ENCODE measurements at places on chromosomes 2 and 18. TPM values are rescaled to one million over a fixed set of nuclear protein-coding genes. Genes with fewer than 3 reads are reported as not detected.

Gene ZC3H8
- 23.9 TPM for total RNA-seq

Gene MPHOSPH10
- 54.0 TPM for total RNA-seq

Gene SIX3
- total RNA-seq: not detected

Gene FSHR
- not detected for total RNA-seq

Gene CNRIP1
- 16.2 TPM for total RNA-seq

Gene GPR35
- 1.6 TPM for total RNA-seq

Gene HOXD13
- total RNA-seq: not detected

DNA sequence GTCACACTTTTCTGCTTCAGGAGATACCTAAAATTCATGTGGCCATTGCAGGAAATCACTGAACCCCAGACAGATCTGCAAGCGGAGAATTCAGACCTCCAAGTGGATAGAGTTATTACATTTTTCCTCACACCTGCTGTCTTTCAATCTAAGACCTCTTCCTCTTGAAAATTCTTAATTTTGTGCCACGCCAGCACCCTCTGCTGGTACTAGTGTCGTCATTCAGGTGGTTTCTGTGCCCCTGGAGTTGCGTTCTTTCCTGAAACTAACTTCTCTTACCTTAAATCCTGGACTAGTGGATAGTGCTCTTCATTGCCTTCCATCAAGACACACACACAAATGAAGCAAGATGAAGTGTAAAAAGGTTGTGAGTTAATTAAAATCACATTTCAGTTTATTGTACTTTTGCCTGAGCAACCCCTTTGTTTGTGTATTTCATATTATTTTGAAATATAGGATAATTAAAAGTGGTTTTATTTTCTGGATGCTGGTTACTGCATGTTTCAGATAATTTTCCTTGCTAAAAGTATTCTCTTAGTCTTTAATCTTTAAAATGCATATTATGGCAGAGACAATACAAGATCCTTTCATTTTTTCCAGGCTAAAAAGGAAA, 1.6 kb upstream of the DNER start:
- DNase-seq: no peak

- DNase-seq: no peak
Measured at GRCh38 chr2:219437690-219438206, 3.1 kb downstream of the SPEG start.

DNA sequence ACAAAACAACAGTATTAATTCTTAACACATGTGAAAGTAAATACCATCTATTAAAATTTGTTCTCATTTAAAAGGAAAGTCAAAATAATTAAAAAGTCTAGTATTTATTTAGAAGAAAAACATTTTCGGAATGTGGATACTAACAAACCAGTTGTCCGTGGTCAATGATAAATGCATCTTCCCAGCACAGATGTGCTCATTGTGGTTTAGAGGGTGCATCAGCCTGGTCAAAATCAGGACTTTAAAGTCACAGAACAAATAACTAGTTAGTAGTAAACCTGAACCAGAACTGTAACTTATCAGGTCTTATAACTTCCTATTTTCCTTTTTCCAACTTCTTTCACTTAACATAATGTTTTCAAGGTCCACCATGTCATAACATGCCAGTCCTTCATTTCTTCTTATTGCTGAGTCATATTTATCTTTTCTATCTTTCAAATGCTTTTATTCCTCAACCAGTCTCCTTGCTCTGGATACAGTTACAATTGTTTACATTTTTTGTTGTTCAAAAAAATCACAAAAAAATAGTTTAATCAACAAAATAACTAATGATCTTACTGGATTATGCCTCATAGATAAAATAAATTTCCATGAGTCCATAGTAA, 55.8 kb downstream of the ID2 start:
- no peak for DNase-seq

- DNase-seq: no peak
Measured at GRCh38 chr2:73117441-73117840, 4.7 kb upstream of the RAB11FIP5 start.

GRCh38 chr2:229835596-229836283, 86.1 kb downstream of the TRIP12 start:
- DNase-seq: no peak

- no peak for DNase-seq
Measured at GRCh38 chr2:234670806-234671205, 173.9 kb upstream of the ARL4C start.

- no peak for DNase-seq
Measured at GRCh38 chr2:20241973-20242726, 17.2 kb upstream of the SDC1 start.

GRCh38 chr2:105385731-105386540, 12.9 kb downstream of the FHL2 start:
- DNase-seq: no peak

DNA sequence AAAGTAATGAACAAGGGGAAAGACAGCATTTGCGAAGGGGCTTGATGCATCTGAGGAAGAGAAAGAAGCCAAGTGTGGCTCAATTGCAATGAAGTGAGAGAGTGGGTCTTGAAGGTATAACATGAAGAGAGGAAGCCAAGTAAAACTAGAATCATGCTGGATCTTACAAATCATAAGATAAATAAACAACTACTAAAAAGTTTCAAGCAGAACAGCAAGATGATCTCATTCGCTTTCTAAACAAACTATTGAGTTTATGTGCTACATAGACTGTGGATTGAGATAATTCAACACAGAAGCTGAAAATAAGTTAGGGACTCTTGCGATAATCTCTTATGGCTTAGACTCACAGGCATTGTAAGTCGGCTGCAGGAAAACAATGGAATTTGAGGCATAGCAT, 1310.5 kb upstream of the NRXN1 start:
- DNase-seq: no peak

DNA sequence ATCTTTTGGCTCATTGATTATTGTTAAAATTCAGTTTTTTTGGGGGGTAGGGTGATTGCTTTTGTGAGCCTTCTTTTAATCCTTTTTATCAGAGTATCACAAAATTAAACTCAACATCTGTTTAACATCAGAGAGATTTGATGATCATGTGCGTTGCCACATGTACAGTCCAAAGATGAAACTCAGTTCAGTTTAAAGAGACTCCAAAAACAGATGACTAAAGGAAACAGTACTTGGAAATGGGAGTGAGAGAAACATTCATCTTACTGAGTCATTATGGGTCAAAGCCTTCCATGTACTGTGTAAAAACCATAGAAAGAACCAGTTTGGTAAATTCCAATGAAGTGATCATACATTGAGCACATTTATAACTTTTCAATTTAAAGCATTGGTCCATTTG, 53.0 kb downstream of the LYPD6 start:
- DNase-seq: no peak

DNA sequence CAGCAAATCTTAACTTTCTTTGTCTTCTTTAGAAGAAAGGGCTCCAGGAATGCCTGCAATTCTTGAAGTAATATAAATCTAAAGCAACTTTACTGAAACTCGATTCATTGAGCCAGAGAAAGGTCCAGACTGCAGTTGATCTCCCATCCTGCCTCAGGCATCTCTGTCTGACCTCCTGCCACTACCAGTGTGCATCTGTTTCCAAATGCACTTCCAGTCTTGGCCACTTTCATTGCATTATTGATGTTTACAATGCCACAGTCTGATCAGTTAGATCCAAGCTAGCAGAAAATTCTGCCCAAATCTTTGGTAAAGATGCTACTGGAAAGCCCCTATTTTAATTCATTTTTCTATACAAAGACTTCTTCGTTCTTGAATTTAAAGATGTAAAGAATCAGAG, 158.0 kb downstream of the RAPGEF4 start:
- no peak for DNase-seq

DNA sequence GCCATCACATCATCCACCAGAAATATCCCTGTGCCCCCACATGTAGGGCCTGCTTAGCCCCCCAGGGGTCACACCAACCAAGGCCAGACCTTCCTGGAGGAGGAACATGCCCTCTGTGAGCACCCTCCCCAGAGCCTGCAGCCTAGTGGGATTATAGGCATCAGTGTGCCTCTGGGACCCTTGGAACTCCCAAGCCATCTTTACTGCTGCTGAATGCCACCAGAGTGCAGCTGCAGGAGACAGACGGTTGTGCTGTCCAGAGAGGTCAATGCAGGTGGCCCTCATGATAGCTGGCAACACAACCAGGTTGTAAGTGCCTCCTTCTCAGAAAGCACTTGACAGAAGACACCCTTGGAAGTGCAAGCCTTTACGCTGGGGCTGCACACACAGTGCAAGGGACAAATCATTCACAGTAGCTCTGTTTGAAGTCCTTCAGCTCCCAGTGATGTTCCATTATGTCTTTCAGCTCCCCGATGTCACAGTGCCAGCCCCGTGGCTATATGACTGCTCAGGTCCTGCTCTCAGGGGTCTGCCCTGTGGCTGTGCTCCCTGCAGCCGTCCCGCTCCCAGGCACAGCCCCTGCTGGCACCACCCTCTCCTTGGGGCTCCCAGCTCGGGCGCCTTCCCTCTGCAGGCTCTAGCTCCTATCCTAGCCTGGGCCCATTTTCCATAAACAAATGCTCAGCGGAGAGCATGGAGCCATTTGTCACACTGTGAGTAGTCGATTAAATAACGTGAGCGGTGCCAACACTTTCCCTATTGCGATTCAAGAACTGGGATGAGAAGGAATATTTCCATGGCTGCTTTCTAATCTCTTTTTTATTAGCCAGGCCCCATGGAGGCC, 65.1 kb downstream of the EDAR start:
- DNase-seq: no peak

DNA sequence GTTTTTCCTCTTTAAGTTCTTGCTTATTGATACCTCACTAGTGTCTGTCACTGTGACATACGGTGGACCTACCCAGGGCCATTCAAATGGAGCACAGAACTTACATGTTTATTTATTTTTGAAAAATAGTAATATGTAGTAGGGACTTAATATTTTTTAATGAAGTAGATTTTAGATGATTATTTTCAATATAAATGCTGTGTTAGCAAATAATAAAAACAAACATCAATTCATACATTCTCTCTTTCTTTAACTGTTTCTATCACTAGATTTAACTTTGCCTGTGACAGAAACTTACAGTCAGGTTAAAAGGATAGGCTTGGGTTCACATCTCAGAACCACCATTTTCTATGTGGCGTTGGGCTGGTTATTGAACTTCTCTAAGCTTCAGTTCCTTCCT, 184.4 kb upstream of the RASGRP3 start:
- no peak for DNase-seq

Data from ureter (tissue), 1 donor.